Heart right ventricle (tissue), 16 donors: ENCODE measurements at places on chromosomes 3 and 15.
A peak's percentile ranks its signal among the peaks of the same experiment; 100 is the strongest.

GRCh38 chr3:174100744-174101143 is 703.2 kb downstream of the NLGN1 start:
- H3K4me1 ChIP-seq: no peaks in the 10 kb centered on the region
- no peaks in the 10 kb centered on the region for H3K36me3 ChIP-seq
- no peak overlapping the region for H3K4me3 ChIP-seq
- no peak overlapping the region for H3K27ac ChIP-seq
- no peaks in the 10 kb centered on the region for H3K27me3 ChIP-seq

- H3K4me1 ChIP-seq: peaks cover 16% of the 10 kb centered on the region
- no peaks in the 10 kb centered on the region for H3K27me3 ChIP-seq
- H3K27ac ChIP-seq: peak overlapping the region; percentile 71
- H3K36me3 ChIP-seq: no peaks in the 10 kb centered on the region
- DNase-seq: peak; percentile 81
- no peak overlapping the region for H3K4me3 ChIP-seq
These were observed 44.4 kb downstream of the FLNB start for GRCh38 chr3:58052373-58053273.

DNA sequence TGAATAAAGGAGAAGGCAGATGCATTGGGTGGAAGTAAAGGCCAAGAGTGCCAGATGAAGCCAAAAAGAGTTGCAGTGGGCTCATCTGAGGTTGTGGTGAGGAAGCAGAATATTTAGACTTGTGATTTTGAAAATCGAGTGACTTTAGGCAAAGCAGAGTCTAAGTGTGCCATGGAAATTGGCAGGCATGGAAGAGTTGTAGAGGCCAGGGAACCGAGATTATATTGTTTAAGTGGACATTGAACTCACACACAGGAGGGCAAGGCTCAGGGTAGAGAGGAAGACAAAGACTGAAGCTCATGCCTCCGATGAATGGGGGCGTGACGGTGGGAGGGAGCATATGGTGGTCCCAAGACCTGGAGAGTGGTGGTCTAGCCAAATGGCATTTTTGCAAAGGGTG is 347.5 kb downstream of the EPHB1 start:
- H3K36me3 ChIP-seq: no peaks in the 10 kb centered on the region
- no peaks in the 10 kb centered on the region for H3K27me3 ChIP-seq
- H3K27ac ChIP-seq: no peak overlapping the region
- no peak overlapping the region for H3K4me3 ChIP-seq

GRCh38 chr15:45168751-45169551 is 18.8 kb downstream of the SHF start:
- peaks cover 5% of the 10 kb centered on the region for H3K4me1 ChIP-seq
- no peaks in the 10 kb centered on the region for H3K27me3 ChIP-seq
- H3K4me3 ChIP-seq: no peak overlapping the region
